ENCODE measurements at places on chromosomes 12 and 14.

DNA sequence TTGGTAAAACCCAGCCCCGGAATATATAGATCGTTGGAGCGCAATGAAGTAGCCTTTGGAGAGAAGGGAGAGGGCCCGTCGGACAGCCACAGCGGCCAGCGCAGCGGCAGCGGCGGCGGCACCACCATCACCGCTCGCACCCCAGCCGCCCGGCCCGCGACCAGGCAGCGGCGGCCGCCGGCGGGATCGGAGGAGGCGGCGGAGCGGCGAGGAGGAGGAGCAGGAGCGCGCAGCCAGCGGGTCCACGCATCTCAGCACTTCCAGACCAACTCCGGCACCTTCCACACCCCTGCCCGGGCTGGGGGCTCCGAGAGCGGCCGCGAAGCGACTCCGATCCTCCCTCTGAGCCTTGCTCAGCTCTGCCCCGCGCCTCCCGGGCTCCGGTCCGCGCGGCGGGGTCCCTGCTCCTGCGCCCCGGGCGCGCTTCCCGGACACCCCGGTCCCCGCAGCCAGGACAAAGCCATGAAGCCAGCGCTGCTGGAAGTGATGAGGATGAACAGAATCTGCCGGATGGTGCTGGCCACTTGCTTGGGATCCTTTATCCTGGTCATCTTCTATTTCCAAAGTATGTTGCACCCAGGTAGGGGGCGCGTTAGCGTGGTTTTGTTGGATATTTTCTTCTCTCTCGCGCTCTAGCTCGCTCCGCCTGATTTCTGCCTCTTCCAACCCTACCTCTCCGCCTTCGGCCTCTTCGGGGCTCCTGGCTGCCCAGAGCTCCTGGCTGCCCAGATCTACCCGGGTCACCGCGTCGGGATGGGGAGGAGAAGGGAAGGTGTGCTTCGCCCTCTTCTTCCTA is 400 bp downstream of the CHST11 start:
- no peak for DNase-seq

DNA sequence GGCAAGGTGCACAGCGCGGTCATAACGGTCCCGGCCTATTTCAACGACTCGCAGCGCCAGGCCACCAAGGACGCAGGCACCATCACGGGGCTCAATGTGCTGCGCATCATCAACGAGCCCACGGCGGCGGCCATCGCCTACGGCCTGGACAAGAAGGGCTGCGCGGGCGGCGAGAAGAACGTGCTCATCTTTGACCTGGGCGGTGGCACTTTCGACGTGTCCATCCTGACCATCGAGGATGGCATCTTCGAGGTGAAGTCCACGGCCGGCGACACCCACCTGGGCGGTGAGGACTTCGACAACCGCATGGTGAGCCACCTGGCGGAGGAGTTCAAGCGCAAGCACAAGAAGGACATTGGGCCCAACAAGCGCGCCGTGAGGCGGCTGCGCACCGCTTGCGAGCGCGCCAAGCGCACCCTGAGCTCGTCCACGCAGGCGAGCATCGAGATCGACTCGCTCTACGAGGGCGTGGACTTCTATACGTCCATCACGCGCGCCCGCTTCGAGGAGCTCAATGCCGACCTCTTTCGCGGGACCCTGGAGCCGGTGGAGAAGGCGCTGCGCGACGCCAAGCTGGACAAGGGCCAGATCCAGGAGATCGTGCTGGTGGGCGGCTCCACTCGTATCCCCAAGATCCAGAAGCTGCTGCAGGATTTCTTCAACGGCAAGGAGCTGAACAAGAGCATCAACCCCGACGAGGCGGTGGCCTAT is 875 bp downstream of the HSPA2 start:
- DNase-seq = no peak

DNA sequence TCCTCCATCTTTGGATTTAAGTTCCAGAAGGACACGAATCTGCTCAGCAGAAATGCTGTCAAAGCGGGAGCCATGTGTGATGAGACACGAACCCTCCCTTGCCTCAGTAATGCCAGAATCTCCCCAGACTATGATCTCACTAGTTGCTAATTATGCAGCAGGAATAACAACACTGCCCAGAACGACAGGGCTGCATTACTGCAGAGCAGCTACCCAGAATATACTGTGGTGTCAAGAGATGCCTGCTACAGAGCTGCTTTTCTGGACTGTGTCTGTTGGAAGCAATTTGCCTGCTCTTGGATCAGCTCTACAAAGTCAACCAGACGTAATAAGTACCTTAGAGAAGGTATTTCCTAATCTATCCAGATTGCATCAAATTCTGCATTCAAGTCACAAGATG is 5.5 kb downstream of the CSRNP2 start:
- DNase-seq = no peak

DNA sequence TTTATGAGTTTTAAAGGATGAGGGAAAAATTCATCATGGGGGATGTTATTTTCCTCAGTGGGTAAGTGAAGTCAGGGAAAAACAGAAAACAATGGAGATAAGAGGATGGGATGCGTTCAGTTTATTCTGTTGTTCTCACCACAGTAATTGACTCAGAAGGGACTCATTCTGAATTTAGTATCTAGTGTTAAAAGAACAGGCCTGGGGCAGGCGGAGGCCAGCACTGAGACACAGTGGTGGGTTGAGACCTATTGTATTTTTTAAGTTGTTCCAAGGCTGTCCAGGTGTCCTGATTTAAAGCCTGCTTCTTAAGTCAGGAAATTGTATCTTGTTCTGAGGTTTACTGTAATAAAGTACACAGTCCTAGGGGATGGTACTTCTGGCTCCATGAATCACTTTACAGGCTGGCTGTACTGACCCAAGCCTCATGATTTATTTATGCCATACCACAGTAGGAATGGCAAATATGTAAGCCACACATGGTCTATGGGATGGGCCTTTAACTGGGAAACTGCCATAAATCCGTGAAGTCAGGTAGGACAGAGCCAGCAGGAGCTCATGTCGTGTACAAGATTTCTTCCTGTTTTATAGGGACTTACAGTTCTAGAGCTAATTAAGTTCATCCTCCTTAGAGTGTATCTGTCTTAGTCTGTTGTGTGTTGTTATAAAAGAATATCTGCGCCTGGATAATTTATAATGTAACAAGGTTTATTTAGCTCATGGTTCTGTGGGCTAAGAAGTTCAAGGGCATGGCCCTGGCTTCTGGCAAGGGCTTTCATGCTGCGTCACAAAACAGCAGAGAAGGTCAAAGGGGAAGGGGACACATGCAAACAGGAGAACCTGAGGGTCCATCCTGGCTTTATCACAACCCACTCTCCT is 244.1 kb downstream of the FBXL14 start:
- DNase-seq = no peak

DNA sequence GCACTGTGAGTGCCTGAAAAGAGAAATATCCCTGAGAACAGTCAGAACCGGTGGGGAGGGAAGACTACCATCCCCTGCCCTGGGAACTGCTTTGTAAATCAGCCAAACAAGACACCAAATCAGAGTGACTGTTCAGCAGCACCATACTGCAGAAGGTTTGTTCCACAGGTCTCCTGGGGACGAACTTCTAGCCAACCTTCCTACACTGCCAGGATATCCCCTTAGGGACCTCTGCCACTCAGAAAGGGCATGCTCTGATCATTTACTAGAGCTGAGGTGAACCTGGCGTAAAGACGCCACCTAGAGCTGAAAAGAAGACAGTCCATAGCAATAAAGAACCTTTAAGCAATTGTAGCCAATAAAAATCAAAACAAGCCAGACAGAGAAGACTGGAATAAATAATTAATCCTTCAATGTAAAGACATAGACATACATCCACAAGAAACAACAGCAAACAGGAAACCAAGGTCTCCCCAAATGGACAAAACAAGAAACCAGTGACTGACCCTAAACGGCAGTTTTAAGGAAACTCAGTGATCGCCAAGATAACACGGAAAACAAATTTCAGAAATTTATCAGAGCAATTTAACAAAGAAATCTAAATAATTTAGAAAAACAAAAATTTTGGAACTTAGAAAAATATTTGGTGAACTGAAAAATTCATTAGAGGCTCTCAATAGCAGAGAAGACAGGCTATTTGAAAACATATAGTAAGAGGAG is 228.1 kb upstream of the AMIGO2 start:
- DNase-seq = peak; percentile 28

DNA sequence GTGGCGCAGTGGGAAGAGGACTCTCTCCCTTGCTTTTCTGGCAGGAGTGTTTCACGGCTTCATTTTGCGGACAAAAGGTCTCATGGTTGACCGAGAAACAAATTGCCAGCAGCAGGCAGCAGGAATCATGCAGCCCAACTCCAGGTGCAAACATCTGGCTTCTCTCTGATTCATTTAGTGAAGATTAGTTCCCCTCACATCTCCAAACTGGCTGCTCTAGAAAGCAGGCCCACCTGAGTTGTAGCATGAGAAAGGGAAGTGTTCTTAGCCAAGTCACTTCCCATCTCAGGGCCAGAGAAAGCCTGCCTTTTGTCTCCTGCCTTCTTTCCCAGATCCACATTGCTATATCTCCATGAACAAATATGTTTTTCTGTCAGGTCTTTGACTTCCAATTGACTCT is 120.8 kb upstream of the CCDC196 start:
- no peak for DNase-seq

- DNase-seq = no peak
Observed at GRCh38 chr14:55571125-55571889, 8.7 kb upstream of the KTN1 start.

DNA sequence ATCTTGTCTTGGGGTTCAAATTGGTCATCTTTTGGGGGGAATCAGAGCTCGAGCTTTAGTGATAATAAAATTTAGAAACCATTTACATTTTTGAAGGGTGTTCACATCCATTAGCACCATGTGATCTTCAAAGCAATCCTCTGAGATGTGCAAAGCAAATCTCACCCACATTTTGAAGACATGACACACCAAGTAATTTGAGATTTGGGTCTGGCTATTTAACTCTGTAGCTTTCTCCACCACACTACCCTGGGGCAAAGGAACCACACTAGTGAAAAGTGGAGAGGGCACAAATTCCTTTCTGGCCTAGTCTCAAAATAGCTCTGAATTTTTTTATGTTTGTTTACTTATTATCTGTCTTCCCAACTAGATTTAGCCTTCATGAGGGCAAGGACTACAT is 46.6 kb upstream of the TMEM233 start:
- DNase-seq = no peak

DNA sequence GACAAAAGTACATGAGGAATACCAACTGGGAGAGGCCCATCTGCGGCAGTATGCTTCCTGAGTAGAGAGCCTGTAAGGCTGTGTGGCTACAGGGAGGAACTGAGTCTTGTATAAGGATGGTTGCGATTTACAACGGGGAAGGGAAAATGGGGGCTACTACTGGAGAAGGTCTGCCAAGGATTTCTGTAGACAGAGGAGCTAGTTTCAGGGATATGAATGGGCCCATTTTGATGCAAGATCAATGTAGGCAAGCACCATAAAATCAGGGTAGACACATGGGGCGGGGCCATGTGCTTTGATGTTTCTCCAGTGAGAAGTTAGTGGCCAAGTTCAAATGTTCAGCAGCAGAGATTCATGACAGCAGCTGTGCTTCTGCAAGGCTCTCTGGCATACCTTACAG is 149.4 kb downstream of the GPR65 start:
- DNase-seq = no peak

- no peak for DNase-seq
Observed at GRCh38 chr12:43812926-43813325, 6.8 kb upstream of the TWF1 start.

GRCh38 chr14:33894339-33894738 is 56.5 kb downstream of the EGLN3 start:
- DNase-seq = no peak

- DNase-seq = no peak
Observed at GRCh38 chr12:102551186-102551585, 70.8 kb upstream of the IGF1 start.

DNA sequence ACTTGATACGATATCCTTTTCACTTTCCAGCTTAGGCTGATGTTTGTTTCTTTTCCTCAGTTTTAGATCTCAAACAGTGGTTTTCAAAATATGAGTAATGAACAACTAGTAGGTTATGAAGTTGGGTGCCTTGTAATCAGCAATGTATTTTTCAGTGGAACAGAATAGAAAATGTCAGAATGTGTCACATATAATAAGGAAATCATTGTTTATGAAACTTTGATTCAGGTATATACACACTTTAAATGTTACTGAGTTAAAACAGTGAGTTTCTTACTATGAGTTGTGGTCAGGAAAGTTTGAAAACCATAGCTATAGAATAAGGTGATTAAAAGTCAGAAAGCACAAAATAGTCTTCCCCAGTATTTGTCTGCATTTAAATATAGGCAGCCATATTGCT is 39.8 kb downstream of the TBK1 start:
- DNase-seq = no peak

DNA sequence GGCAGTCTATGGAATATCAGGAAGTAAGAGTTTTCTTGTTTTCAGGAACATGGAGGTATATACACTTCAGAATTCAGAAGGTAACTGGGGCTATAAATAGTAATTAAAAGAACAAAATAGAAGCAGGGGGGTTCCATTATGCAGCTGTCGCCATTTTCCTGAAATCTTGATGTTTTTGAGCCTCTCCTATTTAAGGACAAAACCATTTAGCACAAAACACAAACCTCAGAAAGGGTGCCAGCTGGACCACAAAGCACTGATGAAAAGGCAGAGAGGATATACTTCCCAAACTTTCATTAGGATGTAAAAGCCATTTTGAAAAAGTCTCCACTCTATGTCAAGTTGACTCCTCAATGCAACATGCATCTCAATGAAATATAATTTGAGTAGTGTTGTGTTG is 54.2 kb upstream of the OR5AU1 start:
- DNase-seq = no peak

DNA sequence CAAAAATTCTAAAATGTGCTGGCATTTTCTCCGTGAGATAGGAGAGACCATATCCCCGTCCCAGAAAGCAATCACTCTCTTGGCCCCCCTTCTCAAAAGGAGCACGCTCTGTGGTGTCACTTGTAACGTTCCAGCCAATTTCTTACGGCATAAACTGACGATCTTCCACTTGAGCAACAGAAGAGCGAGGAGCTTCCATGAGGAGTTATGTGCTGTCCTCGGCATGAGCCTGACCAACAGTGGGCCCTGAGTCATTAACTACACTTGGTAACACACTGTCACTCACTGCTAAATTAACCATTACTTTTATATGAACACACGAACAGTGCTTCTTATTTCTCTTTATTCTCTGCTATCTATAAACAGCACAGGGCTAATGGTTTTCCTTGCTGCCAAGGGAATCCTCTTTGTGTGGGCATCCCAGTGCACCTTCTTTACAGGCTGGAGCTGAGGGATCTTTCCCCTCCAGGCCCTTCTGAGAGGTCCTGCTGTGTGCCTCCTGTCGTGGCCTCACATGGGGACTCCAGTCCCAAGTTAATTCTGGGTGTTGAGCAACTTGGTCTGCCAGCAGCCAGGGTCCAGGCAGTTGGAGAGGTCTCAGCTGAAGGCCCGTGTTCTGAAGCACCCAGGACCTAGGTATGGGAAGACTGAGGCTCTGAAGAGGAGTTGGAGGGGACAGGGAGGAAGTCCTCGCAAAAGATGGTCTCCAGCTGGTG is 9.4 kb downstream of the SLC6A13 start:
- DNase-seq = no peak

- no peak for DNase-seq
Observed at GRCh38 chr14:51474854-51475253, 176.9 kb upstream of the FRMD6 start.

- no peak for DNase-seq
Observed at GRCh38 chr14:102723650-102724049, 53.6 kb upstream of the TRAF3 start.

Measured in stimulated activated CD8-positive, alpha-beta memory T cell treated with anti-CD3 and anti-CD28 coated beads, Interleukin-12 subunit alpha, Interleukin-12 subunit beta, amount 100 ng/mL, for 1 hour (primary cell).